Activated CD8-positive, alpha-beta memory T cell treated with anti-CD3 and anti-CD28 coated beads for 48 hours (primary cell): ENCODE measurements at places on chromosomes 16 and 17.

GRCh38 chr16:11233727-11234376, 22.2 kb downstream of the SOCS1 start:
- no peak for DNase-seq

DNA sequence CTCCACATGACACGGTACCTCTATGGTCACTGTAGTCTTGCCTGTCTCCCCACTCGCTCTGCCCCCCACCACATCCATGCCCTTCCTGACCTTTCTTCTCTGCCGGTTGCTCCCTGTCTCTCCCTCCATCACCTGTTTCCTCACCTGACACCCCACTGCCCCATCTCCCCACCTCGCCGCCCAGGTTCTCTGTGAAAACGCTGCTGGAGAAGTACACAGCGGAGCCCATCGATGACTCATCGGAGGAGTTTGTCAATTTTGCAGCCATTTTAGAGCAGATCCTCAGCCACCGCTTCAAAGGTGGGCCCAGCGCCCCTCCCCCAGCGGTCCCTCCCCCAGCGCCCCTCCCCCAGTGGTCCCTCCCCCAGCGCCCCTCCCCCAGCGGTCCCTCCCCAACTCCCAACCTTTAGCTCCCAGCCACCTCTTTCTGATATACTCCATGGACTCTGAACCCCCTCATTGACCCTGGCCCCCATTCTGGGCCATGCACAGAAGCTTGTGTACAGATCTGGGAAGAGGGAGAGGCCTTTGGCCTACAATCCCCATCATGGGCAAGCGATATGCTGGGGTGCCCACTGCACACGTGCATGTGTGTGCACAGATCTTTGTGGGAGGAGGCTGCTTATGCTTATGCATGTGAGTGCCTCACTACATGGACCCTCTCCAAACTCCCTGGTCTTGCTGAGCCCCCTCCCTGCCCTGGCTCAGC, 4.1 kb downstream of the RUNDC3A start:
- no peak for DNase-seq

- no peak for DNase-seq
Observed at GRCh38 chr16:83797013-83797412, 10.8 kb upstream of the HSBP1 start.

DNA sequence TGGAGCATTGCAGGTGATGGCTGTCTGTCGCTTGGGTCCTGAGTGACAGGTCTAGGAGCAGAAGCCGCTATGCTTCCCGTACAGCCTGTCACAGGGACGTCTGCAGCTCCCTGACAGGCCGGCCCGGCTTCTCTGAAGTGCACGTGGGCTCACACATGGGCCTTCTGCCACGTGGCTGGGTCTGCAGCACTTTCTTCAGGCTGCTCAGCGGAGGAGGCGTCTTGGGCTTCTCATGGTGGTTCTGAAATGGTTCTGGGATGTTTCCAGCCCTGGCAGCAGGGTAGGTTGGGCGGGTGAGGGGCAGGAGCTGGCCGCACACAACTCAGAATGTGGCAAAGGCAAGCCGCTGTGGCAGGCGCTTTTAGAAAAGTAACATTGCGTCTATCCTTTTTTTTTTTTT, 80.3 kb upstream of the ZNF750 start:
- no peak for DNase-seq

- DNase-seq: no peak
Observed at GRCh38 chr16:66728117-66728787, 23.2 kb downstream of the DYNC1LI2 start.

GRCh38 chr16:69888005-69888590, 63.0 kb upstream of the CLEC18A start:
- no peak for DNase-seq

GRCh38 chr16:3798838-3799237, 81.5 kb upstream of the TRAP1 start:
- no peak for DNase-seq

DNA sequence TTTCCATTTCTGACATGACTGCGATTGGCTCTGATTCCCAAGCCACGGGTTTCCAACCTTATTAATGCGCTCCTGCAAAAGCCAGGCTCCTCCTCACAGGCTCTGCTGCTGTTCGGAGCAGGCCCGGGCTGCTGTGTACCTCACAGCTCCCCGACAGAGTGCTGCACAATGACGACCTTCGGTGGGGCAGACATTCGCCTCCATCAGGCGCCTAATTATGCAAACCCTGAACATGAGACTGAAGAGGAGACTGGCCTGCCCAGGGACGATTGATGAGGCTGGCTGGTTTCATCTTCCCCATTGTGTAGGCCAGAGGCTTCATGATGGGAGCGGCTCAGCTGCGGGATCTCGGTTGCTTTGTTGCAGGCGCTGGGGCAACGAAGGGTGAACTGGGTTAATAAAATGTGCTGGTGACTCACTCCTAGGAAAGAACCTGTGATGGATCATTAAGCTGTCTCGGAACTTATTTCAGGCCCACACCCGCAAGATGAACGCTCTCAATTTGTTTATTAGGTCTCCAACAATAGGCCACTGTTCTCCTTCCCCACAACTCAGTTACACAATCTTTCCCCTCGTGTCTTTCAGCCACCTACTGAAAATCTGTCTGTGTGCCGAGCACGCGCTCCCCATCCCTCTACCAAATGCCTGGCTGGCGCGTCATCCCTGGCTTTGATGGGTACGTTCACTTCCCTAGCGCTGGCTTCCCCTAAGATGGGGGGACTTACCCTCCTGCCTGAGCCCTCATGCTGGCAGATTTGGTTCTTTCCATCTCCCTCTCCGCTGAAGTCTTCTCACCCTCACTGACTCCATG, 27.2 kb upstream of the TOB1 start:
- no peak for DNase-seq

GRCh38 chr16:23504453-23505179, 5.7 kb downstream of the GGA2 start:
- peak; percentile 65 for DNase-seq

GRCh38 chr17:70552230-70552981, 383.1 kb downstream of the KCNJ2 start:
- DNase-seq: no peak
